ENCODE measurements at places on chromosomes 16 and 17.

GRCh38 chr17:81073967-81074839 is 39.3 kb downstream of the BAIAP2 start:
- DNase-seq, result no peak

DNA sequence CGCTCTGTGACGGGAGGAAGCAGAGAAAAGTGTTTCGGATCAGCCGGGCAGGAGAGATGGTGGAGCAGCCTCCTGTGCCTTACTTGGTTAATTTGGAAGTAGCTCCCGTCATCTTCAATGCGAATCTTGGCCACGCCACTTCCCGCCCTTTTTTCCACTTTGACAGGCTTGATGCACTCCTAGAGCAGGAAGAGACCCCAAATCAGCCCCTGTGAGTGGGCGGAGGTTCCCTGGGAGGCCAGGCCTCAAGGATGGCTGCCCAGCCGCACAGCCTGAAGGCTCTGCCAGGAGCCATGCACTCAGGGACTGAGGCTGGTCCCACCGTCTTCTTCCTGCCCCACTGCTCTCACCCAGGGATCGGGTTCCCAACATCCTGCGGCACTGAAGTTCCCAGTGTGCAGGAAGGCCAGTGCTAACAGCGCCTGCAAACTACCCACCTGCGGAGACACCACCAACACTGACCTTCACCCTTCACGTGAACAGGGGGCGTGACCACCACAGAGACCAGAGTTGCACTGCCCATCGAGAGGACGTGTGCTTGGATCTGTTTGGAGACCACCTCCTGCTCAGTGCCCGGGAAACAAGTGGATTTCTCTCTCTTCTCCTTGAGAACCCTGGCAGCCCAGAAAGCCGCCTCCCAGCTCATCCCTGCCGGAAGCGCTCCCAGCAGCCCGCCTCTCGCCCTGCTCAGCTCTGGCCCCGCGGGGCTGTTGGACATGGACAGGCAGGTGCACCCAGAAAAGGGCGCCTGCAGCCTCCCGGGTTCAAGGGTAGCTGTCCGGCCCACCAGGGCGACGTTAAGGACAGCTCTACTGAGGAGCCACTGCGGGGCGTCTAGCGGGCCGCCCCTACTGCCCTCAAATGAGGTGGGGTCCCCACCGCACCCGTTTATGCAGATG is 988 bp downstream of the CIAO3 start:
- no peak for DNase-seq

- no peak for DNase-seq
These were observed 55.6 kb upstream of the ALOX12 start for GRCh38 chr17:6940186-6940649.

- DNase-seq, result no peak
These were observed 29.0 kb downstream of the N4BP1 start for GRCh38 chr16:48580925-48581500.

DNA sequence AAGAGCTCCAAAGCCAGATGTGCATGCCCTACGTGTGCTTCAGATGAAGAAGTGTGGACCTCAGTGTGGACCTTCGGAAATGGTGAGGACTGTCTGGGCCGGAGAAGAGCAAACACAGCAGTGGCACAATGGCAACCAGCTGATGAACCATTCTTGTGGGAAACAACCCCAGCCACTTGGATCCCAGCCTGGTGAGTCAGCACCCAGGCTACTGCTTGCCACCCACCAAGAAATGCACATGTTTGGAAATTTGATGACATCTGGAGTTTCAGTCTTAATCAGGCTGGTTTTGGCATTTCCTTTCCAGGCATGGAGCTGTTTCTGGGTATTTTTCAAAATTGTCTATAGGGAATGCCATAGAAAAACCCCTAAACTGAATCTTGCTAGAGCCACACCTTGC is 42.7 kb downstream of the DYNLRB2 start:
- DNase-seq, result no peak

DNA sequence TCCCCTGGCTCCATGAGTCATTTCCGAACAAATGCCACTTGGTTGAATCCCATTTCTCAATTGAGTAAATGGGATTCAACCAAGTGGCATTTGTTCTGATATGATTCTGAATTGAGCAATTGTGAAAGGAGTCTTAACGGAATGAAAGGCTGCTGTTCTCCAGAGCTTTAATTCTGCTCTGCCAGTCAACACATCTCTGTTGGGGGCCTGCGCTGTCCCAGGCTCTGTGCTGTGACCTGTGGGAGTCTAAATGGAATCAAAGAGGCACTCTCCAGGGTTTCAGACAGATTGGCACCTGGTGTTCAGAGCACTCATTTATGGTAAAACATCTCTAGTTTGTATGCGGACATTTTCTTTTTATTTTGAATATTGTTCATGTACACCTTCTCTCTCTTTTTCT is 126.2 kb downstream of the WSCD1 start:
- DNase-seq, result no peak

DNA sequence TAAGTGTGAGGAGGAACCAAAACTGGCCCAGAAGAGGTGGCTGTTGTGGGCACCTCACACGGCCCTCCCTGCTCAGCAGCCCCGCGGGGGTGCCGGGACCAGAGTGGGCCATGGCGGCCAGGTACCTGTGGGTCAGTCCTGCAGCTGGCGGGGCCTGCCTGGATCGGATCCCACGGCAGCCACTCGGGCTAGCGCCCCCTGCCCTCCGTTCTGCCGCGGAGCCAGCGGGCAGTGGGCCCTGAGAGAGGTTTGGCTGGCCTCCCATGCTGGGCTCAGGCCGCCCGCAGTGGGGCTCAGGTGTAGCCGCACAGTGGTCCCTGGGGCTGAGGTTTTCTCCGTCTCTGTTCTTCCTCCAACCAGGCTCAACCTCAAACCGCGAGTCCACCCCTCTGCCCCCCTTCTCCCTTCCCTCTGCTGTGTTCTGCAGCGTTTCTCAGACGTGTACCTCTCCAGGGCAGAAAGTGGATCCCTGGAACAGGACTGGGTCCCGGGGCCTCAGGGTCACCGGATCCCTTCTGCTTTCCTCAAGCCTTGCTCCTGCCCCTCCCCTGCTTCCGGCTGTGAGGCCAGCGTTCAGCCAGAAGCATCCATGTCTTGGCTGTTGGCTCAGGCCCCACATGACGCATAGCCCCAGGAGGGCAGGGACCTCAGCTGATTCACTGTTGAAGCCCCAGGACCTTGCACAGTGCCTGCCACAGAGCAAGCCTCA is 28.6 kb upstream of the ITGA3 start:
- DNase-seq, result no peak

- DNase-seq, result no peak
These were observed 1.5 kb downstream of the ACBD4 start for GRCh38 chr17:45136846-45137560.

DNA sequence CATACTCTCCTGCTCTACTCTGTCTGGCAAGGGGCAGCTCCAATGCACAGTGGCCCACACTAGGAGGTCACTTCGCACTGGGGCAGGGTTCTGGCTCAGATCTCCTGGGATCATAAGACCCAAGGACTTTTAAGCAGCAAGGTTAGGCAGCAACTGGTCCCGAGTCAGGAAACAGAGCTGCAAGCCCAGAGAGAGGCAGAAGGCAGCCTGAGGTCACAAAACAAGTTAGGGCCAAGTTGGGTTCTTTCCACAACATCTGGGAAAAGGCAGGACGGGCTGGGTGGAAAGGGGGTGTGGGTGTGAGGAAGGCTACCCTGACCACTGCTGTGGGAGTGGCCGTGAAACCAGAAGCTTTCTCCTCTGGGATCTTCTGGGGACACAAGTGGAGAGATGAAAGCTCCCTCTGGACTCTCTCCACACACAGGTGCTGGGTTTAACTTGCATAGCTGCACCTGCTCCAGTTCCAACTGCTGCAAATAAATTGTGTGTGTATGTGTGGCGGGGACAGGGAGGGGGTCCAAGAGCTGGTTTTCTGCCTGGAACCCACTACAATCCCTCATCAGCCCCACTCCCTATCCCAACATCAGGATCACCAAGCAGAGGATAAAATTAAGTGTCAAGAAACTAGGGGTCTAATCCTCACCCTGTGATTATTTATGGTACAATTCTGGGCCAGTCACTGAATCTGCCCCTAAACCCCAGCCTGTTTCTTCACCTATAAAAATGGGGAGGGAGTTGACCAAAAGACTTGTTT is 8.0 kb upstream of the TSPOAP1 start:
- DNase-seq, result no peak

- DNase-seq, result no peak
These were observed 104.7 kb downstream of the COPRS start for GRCh38 chr17:31754239-31754945.

- no peak for DNase-seq
These were observed 14.4 kb downstream of the CARHSP1 start for GRCh38 chr16:8854298-8854948.

GRCh38 chr16:52742608-52743170 is 195.7 kb upstream of the TOX3 start:
- no peak for DNase-seq

DNA sequence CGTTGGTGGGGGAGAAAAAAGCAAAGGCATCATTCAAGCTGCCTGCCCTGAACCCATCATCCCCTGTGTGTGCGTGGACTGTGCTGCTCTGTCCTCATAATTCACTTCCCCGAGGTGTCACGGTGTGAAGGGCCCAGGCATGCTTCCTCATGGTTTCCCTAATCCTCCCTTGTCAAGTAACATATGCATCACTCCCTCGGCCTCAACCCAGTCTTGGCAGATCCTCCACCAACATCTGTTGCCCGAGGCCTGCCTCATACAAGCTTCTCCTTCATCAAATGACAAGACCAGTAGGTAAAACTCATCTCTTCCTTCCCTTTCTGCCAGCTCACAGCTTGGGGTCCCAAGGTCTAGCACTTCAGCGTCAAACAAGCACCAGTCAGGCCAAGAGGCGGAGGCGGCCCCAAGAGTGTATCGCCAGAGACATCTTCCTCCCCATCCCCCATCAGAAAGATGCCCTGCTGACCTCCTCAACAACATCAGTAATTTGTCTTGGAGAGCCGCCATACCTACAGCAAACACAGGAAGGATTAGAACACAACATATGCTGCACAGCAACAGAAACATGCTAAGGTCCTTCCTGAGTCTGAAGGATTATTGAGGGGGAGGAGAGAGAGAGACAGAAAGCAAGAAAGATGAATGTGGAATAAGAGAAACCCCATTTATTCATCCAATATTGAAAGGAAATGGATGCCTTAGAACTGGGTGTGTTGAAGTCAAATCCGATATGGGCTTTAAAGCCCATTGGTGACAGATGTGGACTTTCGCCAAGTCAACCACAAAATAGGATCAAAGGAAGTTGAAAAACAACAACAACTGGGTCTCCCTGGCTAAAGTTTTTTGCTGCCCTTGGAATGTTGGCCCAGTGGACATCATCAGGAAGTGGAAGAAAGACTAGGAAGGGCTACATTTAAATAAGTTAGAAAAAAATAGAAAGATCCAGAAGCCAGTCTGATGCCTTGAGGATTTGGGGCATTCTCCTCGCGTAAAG is 38.4 kb downstream of the SOX9 start:
- no peak for DNase-seq

DNA sequence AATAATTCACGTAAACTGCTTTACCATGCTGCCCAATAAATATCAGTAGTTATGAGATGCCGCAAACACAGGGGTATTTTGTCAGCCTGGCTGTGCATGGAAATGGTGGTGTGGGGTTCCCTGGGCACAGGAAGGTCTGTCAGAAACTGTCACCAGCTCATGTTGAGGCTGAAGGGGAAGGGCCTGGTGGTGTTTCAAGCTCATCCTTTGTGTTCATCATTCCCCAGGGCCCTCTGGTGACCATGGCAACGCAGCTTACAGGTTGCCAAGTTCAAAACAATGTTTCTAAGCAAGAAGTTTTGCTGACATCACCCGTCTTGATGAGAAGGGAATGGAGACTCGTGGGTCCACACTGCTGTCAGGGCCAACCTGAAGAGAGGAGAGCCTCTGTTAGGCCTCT is 348.9 kb upstream of the C16orf82 start:
- DNase-seq, result no peak

- no peak for DNase-seq
These were observed 83.0 kb downstream of the KANSL1 start for GRCh38 chr17:46110219-46110618.

DNA sequence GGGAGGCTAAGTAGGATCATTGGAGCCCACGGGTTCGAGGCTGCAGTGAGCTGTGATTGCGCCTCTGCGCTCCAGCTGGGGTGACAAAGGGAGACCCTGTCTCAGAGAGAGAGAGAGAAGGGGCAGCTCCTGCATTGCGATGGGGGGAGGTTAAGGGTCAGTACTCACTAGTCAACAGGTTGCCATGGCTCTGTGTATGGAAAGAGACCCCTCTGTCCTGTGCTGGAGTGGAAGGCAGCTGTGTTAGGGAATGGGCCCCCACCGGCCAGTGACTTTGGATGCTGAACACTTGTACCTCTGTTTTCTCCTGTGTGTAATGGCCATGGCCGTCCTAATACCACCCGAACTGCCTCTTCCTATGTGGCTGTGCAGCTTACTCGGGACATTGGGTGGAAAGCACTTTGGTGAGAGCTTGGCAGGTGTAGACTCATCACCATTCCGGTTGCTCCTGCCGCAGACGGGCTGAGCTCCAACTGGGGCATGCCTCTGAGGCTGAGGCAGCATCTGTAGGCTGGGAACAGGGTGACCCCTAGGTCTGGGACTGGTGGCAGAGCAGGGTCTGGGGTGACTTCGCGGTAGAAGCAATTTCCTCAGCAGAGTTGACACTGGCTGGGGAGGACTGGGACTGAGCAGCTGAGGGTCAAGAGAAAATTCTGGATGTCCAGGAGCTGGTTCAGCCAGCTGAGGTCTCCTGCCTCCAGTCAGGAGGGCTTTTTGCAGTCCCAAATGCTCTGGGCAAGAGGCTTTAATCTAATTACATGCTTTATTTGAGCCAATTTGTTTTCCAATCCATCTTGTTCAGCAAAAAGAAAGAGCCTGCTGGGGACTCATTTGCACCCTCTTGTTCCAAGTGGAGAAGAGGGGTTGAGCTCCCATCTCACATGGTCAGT is 184.5 kb downstream of the NTN1 start:
- no peak for DNase-seq

- DNase-seq, result no peak
These were observed 37.5 kb downstream of the AKAP10 start for GRCh38 chr17:19939993-19940721.

DNA sequence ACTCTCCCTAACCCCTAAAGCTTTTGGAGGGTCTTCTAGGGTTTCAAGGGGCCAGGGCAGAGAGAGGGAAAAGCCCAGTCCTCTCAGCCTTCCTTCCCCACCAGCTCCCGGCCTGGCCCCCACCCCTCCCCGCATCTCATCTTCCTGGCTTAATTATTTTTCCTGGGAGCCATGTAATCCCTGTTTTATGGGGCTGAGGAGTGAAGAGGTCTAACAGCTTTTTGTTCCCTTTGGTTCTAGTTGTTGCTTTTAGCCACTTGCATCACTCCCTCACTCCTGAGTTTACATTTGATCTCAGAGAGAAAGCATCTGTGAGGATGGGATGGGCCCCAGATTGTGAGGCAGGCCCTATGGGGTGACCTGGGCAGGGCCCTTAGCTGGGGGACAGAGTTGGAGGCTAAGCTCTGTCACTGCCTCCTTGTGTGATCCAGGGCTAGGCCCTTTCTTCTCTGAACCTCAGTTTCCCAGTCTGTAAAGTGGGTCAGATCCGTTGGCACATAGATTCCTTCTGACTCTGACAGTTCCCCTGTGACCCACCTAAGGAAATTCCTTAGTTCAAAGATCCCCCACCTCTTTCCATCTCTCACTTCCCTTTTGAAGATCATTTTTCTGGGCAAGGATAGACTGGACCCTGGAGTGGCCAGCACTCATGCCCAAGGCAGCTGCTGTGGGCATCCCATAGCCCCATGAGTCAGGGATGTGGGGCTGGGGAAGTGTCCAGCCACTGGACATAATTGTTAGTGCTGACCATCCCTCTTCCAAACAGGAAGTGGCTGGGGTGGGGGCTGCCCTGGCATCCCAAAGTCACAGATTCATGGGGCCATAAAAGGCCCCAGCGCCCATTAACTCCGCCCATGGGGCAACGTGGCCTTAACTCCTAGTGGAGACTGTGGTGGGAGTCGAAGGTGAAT is 20.1 kb downstream of the UNC119 start:
- no peak for DNase-seq
